ENCODE measurements at places on chromosomes 6 and 20.

- no peaks in the 10 kb centered on the region for H3K36me3 ChIP-seq
- no peak overlapping the region for H3K4me3 ChIP-seq
- no peaks in the 10 kb centered on the region for H3K4me1 ChIP-seq
- H3K27me3 ChIP-seq, result no peaks in the 10 kb centered on the region
- H3K27ac ChIP-seq, result no peak overlapping the region
- DNase-seq, result no peak
These were observed 232.3 kb downstream of the NFATC2 start for GRCh38 chr20:51310216-51310615.

- no peak overlapping the region for H3K27ac ChIP-seq
- no peaks in the 10 kb centered on the region for H3K4me1 ChIP-seq
- no peaks in the 10 kb centered on the region for H3K36me3 ChIP-seq
- no peak for DNase-seq
These were observed 88.0 kb downstream of the EDN3 start for GRCh38 chr20:59388402-59388801.

DNA sequence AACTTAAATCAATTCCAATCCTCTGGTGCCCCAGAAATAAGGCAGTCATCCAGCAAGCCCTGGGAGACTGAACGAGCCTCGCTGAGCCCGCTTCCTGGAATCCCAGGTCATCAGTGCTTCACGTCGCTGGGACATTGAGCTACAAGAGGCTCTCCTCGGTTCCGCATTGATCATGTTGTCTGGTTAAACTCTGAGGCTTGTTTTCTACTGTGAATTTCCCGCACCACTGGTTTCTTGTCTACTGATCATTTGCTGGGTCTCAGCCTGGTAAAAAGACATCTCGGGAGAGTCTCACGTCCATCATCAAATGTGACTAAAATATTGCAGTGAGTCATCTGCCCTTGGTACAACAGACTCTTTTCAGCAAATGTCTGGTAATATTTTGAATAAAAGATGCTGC is 569.2 kb downstream of the QKI start:
- peak overlapping the region; percentile 32 for H3K4me3 ChIP-seq
- H3K4me1 ChIP-seq, result peaks cover 27% of the 10 kb centered on the region
- H3K36me3 ChIP-seq, result no peaks in the 10 kb centered on the region
- no peaks in the 10 kb centered on the region for H3K27me3 ChIP-seq
- DNase-seq, result peak; percentile 40
- H3K27ac ChIP-seq, result no peak overlapping the region

- no peak overlapping the region for H3K27ac ChIP-seq
- H3K4me1 ChIP-seq, result no peaks in the 10 kb centered on the region
- no peaks in the 10 kb centered on the region for H3K36me3 ChIP-seq
- DNase-seq, result no peak
- H3K4me3 ChIP-seq, result no peak overlapping the region
These were observed 81.7 kb downstream of the LINC00237 start for GRCh38 chr20:21024420-21024819.

GRCh38 chr20:57459897-57460296 is 65.0 kb downstream of the CTCFL start:
- H3K4me1 ChIP-seq, result no peaks in the 10 kb centered on the region
- peaks cover 13% of the 10 kb centered on the region for H3K27me3 ChIP-seq
- H3K36me3 ChIP-seq, result no peaks in the 10 kb centered on the region
- DNase-seq, result no peak
- no peak overlapping the region for H3K27ac ChIP-seq

- no peaks in the 10 kb centered on the region for H3K36me3 ChIP-seq
- H3K27ac ChIP-seq, result no peak overlapping the region
- H3K4me1 ChIP-seq, result no peaks in the 10 kb centered on the region
- H3K4me3 ChIP-seq, result no peak overlapping the region
- no peak for DNase-seq
These were observed 17.6 kb downstream of the SIRPD start for GRCh38 chr20:1539816-1540419.

DNA sequence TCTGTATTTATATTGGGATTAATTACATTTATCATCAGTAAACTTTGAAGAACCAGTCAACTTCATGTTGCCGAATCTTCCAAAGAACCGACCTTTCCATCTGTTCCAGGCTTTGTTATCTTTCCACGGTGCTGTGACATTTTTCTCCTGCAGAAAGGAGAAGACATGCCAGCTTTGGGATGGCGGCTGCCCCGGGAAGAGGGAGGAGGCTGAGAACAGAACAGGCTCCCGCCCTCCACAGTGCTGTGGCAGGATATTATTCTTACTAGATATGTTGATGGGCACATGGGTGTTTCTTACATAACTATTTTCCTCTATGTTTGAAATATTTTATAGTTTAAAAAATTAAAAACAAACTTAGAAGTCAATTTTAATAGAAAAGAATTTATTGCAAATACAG is 44.9 kb downstream of the GINS1 start:
- DNase-seq, result no peak
- H3K27ac ChIP-seq, result no peak overlapping the region
- H3K36me3 ChIP-seq, result peaks cover 3% of the 10 kb centered on the region
- H3K4me1 ChIP-seq, result no peaks in the 10 kb centered on the region

GRCh38 chr20:25018425-25018824 is 25.9 kb upstream of the APMAP start:
- H3K36me3 ChIP-seq, result no peaks in the 10 kb centered on the region
- H3K4me1 ChIP-seq, result no peaks in the 10 kb centered on the region
- DNase-seq, result no peak
- no peaks in the 10 kb centered on the region for H3K27me3 ChIP-seq

- no peak overlapping the region for H3K4me3 ChIP-seq
- H3K27me3 ChIP-seq, result peaks cover 4% of the 10 kb centered on the region
- no peaks in the 10 kb centered on the region for H3K36me3 ChIP-seq
- DNase-seq, result no peak
These were observed 217.3 kb upstream of the RREB1 start for GRCh38 chr6:6890400-6890858.

DNA sequence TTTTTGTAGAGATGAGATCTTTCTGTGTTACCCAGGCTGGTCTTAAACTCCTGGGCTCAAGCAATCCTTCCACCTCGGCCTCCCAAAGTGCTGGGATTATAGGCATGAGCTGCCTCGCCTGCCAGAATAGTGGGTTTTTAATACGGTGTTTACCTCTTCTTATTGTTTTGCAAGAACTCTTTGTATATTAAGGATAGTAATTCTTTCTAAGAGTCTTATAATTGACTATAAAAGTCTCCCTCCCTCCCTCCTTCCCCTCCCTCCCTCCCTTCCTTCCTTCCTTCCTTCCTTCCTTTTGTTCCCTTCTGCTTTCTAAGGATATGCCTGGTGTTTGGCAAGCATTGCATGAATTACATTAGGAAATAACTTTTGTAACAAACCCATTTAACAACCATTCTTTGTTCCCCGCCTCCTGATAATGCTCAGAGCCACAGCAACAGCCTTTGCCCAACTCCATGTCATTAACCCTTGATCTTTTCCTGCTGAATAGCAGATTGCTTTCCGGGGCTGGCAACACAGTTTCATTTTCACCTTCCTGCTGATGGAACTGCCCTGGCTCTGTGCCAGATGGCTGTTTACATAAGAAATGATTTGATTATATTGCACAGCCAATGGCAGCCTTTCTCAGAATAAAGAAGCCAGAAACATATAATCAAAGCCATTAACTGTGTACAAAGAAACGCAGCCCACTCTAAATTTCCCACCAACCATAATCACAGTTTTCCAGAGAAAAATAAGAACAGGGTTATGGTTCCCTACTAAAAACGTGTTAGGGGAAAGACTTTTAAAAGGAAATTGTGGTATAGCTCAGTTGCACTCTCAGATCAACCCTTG is 143.7 kb upstream of the PTPN1 start:
- no peak overlapping the region for H3K27ac ChIP-seq
- H3K27me3 ChIP-seq, result no peaks in the 10 kb centered on the region
- H3K4me3 ChIP-seq, result no peak overlapping the region
- H3K36me3 ChIP-seq, result no peaks in the 10 kb centered on the region
- peak; percentile 48 for DNase-seq

- H3K27ac ChIP-seq, result no peak overlapping the region
- no peak overlapping the region for H3K4me3 ChIP-seq
- H3K36me3 ChIP-seq, result no peaks in the 10 kb centered on the region
- no peaks in the 10 kb centered on the region for H3K4me1 ChIP-seq
These were observed 121.4 kb upstream of the LY86 start for GRCh38 chr6:6466967-6467761.

- no peak for DNase-seq
- H3K36me3 ChIP-seq, result no peaks in the 10 kb centered on the region
- no peak overlapping the region for H3K4me3 ChIP-seq
- no peaks in the 10 kb centered on the region for H3K27me3 ChIP-seq
These were observed 52.5 kb downstream of the HLA-A start for GRCh38 chr6:29994826-29995225.

DNA sequence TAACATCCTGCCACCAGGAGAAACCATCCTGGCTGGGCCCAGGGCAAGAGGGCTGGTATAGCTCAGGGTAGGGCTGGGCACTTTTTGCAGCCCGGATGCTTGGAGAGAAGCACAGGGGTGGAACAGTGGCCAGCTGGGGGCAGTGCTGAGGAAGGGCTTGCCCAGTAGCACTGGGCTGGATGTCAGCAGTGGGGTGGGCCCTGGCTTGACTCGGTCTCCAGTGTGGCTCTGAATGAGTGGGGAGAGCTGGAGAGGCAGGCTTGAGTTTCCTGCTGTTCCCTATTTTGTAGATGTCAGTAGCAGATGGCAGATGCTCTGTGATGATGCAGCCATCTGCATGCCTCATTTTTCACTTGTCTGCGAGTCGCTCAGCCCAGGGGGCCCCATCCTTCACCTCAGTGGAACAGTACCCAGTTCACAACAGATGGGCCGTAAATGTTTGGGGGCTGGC is 56.3 kb upstream of the TULP1 start:
- H3K27me3 ChIP-seq, result peaks cover 15% of the 10 kb centered on the region
- no peak overlapping the region for H3K27ac ChIP-seq
- H3K36me3 ChIP-seq, result no peaks in the 10 kb centered on the region
- DNase-seq, result no peak
- no peak overlapping the region for H3K4me3 ChIP-seq
- H3K4me1 ChIP-seq, result no peaks in the 10 kb centered on the region

- H3K27me3 ChIP-seq, result no peaks in the 10 kb centered on the region
- H3K4me1 ChIP-seq, result peaks cover 31% of the 10 kb centered on the region
- no peak overlapping the region for H3K4me3 ChIP-seq
- H3K36me3 ChIP-seq, result no peaks in the 10 kb centered on the region
- peak; percentile 67 for DNase-seq
- peak overlapping the region; percentile 60 for H3K27ac ChIP-seq
These were observed 69.7 kb upstream of the SIRPA start for GRCh38 chr20:1825507-1825906.

DNA sequence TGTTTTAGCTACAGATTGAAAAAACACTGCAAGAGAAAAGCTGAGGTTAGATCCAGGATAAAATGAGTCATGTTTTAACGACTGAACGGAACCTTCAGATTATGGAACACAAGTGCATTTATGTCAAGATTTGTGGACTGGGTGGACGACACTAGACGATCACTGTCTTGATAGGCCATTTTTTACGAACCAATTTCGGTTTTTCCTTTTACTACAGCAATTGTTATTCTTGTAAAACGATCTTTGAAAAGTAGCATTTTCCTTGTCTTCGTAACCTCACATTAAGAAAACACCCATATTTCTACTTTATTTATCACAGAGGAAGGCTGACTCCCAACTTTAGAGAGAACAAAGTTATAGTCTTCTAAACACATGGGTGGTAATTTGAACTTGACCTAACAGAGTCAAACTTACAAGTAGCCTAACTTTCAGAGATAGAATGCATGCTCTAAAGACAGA is 294.2 kb upstream of the TCF21 start:
- no peak overlapping the region for H3K27ac ChIP-seq
- no peak overlapping the region for H3K4me3 ChIP-seq

DNA sequence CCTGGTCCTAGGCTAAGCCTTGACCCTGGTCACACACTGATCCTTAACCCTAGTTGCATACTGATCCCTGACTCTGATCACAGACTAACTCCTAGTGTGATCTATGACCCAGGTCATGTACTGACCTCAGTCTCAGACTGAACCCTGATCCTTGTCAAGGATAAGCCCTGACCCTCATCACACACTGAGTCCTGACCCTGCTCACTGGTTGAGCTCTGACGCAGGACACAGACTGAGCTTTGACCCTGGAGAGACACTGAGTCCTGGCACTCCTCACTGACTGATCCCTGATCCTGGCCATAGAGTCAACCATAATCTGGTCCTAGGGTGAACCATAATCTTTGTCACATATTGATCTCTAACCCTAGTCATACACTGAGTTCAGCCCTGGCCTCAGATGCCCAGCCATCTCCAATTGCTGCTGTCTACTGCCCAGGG is 37.9 kb downstream of the KCNB1 start:
- peaks cover 34% of the 10 kb centered on the region for H3K27me3 ChIP-seq
- no peaks in the 10 kb centered on the region for H3K4me1 ChIP-seq
- no peak overlapping the region for H3K27ac ChIP-seq
- H3K36me3 ChIP-seq, result no peaks in the 10 kb centered on the region
- DNase-seq, result no peak
- no peak overlapping the region for H3K4me3 ChIP-seq

GRCh38 chr6:106730718-106731117 is 101.3 kb downstream of the QRSL1 start:
- peaks cover 4% of the 10 kb centered on the region for H3K27me3 ChIP-seq
- H3K4me1 ChIP-seq, result no peaks in the 10 kb centered on the region
- no peak overlapping the region for H3K4me3 ChIP-seq
- DNase-seq, result no peak

GRCh38 chr20:51166489-51166888 is 143.6 kb upstream of the KCNG1 start:
- DNase-seq, result no peak
- H3K27me3 ChIP-seq, result peaks cover 12% of the 10 kb centered on the region
- no peak overlapping the region for H3K27ac ChIP-seq
- H3K4me1 ChIP-seq, result no peaks in the 10 kb centered on the region
- no peaks in the 10 kb centered on the region for H3K36me3 ChIP-seq
- no peak overlapping the region for H3K4me3 ChIP-seq

GRCh38 chr6:32095338-32096086 is 13.6 kb downstream of the TNXB start:
- H3K36me3 ChIP-seq, result no peaks in the 10 kb centered on the region
- H3K4me1 ChIP-seq, result peaks cover 9% of the 10 kb centered on the region
- no peak overlapping the region for H3K27ac ChIP-seq
- no peak overlapping the region for H3K4me3 ChIP-seq
- DNase-seq, result no peak

GRCh38 chr20:35654415-35654814 is 10.3 kb downstream of the CPNE1 start:
- no peak overlapping the region for H3K27ac ChIP-seq
- peaks cover 21% of the 10 kb centered on the region for H3K36me3 ChIP-seq
- H3K27me3 ChIP-seq, result no peaks in the 10 kb centered on the region
- H3K4me1 ChIP-seq, result no peaks in the 10 kb centered on the region

DNA sequence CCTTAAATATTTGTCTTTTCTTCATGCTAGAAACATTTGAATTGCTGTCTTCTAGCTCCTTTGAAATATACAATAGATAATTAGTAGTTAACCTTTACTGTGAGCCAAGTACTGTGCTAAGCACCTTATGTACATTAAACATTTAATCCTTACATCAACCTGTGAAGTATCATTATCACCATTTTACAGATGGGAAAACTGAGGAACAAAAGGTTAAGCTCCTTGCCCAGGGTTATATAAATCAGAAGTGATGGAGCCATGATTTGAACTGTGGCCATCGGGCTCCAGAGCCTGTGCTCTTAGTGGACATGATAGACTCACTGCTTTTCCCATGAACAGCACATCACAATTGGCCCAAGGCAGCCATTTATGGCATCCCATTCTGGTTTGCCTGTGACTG is 140.9 kb downstream of the UNC5CL start:
- H3K27ac ChIP-seq, result no peak overlapping the region
- H3K4me3 ChIP-seq, result no peak overlapping the region
- H3K27me3 ChIP-seq, result peaks cover 2% of the 10 kb centered on the region
- DNase-seq, result no peak
- H3K4me1 ChIP-seq, result peaks cover 5% of the 10 kb centered on the region
- no peaks in the 10 kb centered on the region for H3K36me3 ChIP-seq

- no peaks in the 10 kb centered on the region for H3K36me3 ChIP-seq
- DNase-seq, result no peak
- H3K4me1 ChIP-seq, result peaks cover 7% of the 10 kb centered on the region
- H3K4me3 ChIP-seq, result no peak overlapping the region
- H3K27me3 ChIP-seq, result peaks cover 3% of the 10 kb centered on the region
These were observed 162.7 kb downstream of the SOBP start for GRCh38 chr6:107652526-107653182.

Measured in astrocyte (in vitro differentiated cells and primary cell).